ENCODE measurements at places on chromosomes 5 and 9.

DNA sequence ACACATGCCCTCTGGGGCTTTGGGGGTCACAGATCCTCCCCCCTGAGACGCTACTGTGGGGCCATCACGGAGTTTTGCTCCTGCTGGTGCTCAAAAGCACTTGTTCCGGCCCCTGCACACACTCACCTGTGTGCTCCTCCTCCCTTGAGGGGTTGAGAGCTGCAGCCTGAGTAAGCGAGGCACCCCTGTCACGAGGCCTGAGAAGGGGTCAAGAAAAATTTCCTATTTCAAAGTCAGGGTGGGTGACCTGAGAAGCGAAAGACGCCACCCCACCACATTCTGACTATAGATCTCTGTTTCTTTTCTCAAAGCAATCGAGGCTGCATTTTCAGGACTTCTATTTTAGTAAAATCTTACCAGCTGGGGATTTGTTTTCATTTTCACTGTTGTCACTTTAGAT is 138.5 kb downstream of the DCP2 start:
- DNase-seq: no peak

GRCh38 chr5:131416729-131417128 is 152.9 kb downstream of the CDC42SE2 start:
- DNase-seq: no peak

GRCh38 chr9:108972626-108973209 is 38.5 kb downstream of the ABITRAM start:
- DNase-seq: no peak

GRCh38 chr5:33403187-33403586 is 37.6 kb upstream of the TARS1 start:
- DNase-seq: no peak

Data from stimulated activated CD8-positive, alpha-beta memory T cell treated with anti-CD3 and anti-CD28 coated beads, Interleukin-4, amount 100 ng/mL, for 1 hour (primary cell).